ENCODE measurements at places on chromosomes 16 and 17.

- H3K4me3 ChIP-seq, result peak overlapping the region; percentile 40
- no peaks in the 10 kb centered on the region for H3K27me3 ChIP-seq
- H3K27ac ChIP-seq, result peak overlapping the region; percentile 73
- peaks cover 29% of the 10 kb centered on the region for H3K4me1 ChIP-seq
- DNase-seq, result peak; percentile 85
Observed at GRCh38 chr16:81505011-81505661, 60.5 kb downstream of the CMIP start.

DNA sequence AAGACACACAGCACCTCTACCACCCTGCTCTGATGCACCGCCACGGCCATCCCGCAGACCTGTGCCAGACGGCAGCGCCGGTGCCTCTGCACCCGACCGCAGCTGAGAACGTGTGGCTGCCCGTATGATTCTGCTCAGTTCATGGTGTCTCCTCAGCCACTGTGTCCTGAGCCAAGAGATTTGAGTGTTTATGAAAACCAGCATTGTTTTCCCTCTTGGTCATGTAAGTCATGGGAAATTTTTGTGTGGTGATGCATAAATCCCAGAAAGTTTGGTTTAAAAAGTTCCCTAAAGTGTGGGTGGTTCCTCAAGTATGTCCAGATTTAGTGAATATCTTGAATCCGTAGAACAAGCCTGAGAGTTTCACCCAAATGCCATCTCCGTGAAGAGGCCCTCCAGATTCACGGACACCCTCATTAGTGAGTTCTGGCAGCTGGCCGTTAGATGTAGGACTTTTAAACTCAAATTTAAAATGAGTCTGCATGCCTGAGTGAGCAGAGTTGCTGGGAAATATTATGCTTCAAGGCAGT is 57.6 kb downstream of the CDRT4 start:
- H3K27ac ChIP-seq, result peak overlapping the region; percentile 80
- H3K36me3 ChIP-seq, result no peaks in the 10 kb centered on the region
- H3K27me3 ChIP-seq, result no peaks in the 10 kb centered on the region
- DNase-seq, result peak; percentile 67
- H3K4me3 ChIP-seq, result peak overlapping the region; percentile 54

DNA sequence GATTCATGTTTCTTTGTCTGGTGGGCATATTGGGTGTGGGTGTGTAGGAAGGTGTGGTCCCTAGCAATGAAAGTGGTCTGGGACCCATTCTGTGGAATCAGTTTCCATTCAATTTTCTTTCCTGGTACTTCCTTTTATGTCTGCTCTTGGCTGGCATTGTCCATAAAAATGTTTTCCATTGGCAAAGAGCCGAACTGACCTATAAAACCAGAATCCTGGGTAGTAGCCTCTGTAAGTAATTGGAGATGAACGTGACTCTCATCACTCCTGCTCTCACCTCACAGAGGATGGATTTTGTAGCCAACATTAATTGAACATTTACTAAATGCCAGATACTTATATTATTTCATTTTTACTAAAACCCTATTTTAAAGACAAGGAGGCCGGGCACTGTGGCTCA is 66.5 kb upstream of the IRX3 start:
- DNase-seq, result no peak
- H3K27ac ChIP-seq, result no peak overlapping the region
- H3K4me3 ChIP-seq, result no peak overlapping the region
- H3K4me1 ChIP-seq, result no peaks in the 10 kb centered on the region
- no peaks in the 10 kb centered on the region for H3K36me3 ChIP-seq
- H3K27me3 ChIP-seq, result no peaks in the 10 kb centered on the region

DNA sequence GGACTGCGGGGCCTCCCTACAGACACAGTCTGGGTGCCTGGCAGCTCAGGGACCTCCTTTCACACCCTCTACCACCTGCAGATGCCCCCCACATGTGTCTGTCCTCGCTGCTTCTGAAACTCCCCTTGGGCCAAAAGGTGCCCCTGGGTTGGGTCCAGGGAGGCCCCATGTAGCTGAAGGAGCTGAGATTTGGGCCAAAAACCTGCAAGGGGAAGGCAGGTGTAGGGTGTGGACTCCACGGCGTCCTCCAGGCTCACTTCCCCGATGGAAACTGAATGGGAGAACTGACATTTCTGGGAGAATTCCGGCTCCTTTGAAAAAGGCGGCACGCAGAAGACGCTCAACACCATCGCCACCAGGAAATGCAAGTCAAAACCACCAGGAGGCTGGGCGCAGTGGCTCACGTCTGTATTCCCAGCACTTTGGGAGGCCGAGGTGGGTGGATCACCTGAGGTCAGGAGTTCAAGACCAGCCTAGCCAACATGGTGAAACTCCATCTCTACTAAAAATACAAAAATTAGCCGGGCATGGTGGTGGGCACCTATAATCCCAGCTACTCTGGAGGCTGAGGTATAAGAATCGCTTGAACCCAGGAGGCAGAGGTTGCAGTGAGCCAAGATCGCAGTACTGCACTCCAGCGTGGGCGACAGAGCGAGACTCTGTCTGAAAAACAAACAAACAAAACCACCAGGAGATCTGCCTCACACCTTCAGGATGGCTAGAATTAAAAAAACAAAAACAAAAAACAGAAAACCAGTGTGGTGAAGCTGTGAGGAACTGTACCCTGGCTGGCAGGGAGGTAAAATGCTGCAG is 13.2 kb upstream of the BAIAP2 start:
- no peak overlapping the region for H3K4me3 ChIP-seq
- peaks cover 6% of the 10 kb centered on the region for H3K4me1 ChIP-seq
- no peaks in the 10 kb centered on the region for H3K36me3 ChIP-seq

GRCh38 chr16:67086822-67087221 is 22.9 kb upstream of the PHAF1 start:
- no peaks in the 10 kb centered on the region for H3K27me3 ChIP-seq
- no peak for DNase-seq
- H3K36me3 ChIP-seq, result peaks cover 13% of the 10 kb centered on the region
- no peaks in the 10 kb centered on the region for H3K4me1 ChIP-seq
- H3K4me3 ChIP-seq, result no peak overlapping the region

- H3K36me3 ChIP-seq, result no peaks in the 10 kb centered on the region
- no peak overlapping the region for H3K4me3 ChIP-seq
- H3K27ac ChIP-seq, result no peak overlapping the region
- peaks cover 6% of the 10 kb centered on the region for H3K27me3 ChIP-seq
- no peaks in the 10 kb centered on the region for H3K4me1 ChIP-seq
Observed at GRCh38 chr16:20310421-20311395, 16.6 kb downstream of the GP2 start.

GRCh38 chr17:877630-878029 is 95.5 kb downstream of the MRM3 start:
- H3K4me3 ChIP-seq, result no peak overlapping the region
- peaks cover under 1% of the 10 kb centered on the region for H3K36me3 ChIP-seq
- H3K27ac ChIP-seq, result peak overlapping the region; percentile 9

DNA sequence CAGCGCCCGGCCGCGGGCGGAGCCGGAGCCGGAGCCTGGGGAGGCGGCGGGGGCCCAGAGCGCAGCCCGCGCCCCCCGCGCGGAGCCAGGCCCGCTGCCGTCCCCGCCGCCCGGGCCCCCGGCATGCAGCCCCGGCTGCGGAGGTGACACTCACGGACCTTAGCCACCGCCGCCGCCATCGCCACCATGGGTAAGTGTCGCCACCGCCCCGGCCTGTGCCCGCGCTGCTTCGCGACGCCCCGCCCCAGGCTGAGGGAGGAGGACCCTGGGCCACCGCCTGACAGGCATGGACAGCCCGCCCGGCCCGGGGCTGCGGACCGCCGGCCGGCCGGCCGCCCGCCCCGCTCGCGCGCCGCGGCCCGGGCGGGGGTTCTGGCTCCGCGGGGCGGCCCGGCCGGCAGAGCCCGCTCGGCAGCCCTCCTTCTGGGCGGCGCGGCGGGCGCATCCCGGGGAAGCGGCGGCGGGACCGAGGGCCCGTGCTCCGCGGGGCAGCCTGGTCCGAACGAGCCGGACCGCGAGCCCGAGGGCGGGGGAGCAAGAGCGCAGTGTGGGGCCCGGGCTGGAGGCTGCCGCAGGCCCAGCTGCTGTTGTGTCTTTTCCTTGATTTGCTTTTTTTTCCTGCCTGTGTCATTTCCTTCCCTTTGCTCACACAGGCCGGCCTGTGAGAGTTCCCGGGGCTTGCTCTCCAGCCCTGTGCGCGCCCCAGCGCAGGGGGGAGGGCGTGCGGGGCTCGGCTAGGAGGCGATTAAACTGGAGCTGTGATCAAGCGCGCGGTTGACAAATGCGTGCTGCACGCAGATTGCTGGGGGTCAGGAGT is 565 bp downstream of the MAP3K3 start:
- no peak overlapping the region for H3K27ac ChIP-seq
- no peaks in the 10 kb centered on the region for H3K36me3 ChIP-seq
- H3K4me3 ChIP-seq, result peak overlapping the region; percentile 93
- H3K4me1 ChIP-seq, result peaks cover 20% of the 10 kb centered on the region

DNA sequence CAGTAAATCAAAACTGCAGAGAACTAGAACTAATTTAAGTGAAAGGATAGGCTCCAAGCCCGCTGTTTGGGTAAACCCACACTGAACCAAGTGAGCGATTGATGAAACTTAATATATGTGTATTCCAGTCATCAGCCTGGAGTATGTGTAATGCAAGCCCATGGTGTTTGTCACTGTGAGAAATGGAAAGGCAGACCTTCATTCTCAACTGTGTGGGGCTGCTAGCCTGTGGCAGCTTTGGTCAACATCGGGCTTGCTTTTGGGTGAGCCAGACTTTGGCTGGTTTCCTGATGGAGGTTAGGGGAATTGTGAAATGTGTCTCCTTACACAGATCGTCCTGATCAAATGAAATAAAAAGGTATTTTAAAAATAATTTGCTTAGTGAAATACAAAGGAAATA is 279.9 kb downstream of the IRX3 start:
- no peak for DNase-seq
- no peak overlapping the region for H3K4me3 ChIP-seq
- no peak overlapping the region for H3K27ac ChIP-seq
- H3K36me3 ChIP-seq, result no peaks in the 10 kb centered on the region
- H3K4me1 ChIP-seq, result no peaks in the 10 kb centered on the region

- H3K27me3 ChIP-seq, result no peaks in the 10 kb centered on the region
- H3K36me3 ChIP-seq, result no peaks in the 10 kb centered on the region
- no peak overlapping the region for H3K4me3 ChIP-seq
- no peak for DNase-seq
- peaks cover 36% of the 10 kb centered on the region for H3K4me1 ChIP-seq
- peak overlapping the region; percentile 33 for H3K27ac ChIP-seq
Observed at GRCh38 chr17:48483004-48483403, 47.8 kb downstream of the HOXB1 start.

- no peaks in the 10 kb centered on the region for H3K36me3 ChIP-seq
- no peaks in the 10 kb centered on the region for H3K4me1 ChIP-seq
- H3K27me3 ChIP-seq, result no peaks in the 10 kb centered on the region
- H3K27ac ChIP-seq, result no peak overlapping the region
Observed at GRCh38 chr17:66171172-66171571, 20.8 kb downstream of the CEP112 start.

DNA sequence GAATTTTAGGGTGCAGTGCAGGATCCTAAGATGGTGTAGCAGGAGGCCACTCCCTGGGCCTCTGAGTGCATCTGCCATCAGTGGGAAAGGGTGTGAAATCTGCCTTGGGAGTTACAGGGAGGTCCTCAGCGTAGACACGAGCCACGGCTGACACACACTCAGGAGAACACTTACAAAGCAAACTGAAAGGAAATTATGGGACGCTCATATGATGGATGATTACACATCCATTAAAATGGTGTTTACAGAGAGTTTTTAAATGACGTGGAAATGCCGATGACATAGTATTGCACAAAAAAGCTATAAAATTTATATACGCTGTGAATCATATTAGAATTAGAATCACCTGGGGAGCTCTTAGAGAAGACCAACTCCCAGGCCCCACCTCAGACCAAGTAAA is 175.2 kb downstream of the CCDC182 start:
- H3K4me3 ChIP-seq, result no peak overlapping the region
- peaks cover 14% of the 10 kb centered on the region for H3K4me1 ChIP-seq
- no peak overlapping the region for H3K27ac ChIP-seq
- H3K36me3 ChIP-seq, result peaks cover 12% of the 10 kb centered on the region
- no peaks in the 10 kb centered on the region for H3K27me3 ChIP-seq
- no peak for DNase-seq

DNA sequence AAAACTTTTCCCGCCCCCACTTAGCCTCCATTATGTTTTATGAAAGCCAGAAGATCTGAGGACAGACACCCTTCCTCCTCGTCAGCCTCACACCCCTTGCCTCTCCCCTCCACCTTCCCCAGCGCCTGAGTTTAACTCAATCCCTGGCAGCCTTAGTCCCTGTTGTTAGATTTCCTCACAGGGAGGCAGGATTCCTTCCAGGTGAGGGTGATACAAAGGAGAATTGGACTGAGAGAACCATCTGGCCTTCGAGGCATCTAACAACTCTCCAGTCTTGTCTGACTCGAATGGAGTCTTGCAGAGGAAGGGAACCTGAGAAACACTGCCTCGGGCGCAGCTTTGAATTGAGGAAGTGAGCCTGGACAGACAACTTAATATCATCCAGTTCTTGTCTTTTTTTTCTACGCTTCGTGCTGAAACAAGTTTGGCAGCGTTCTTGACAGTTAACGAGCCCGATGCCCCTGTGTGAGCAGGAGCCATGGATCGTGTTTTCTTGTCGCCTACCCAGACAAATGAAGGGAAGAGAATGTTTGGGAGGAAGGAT is 1.3 kb upstream of the ZNF768 start:
- peak overlapping the region; percentile 88 for H3K27ac ChIP-seq
- no peaks in the 10 kb centered on the region for H3K27me3 ChIP-seq
- no peak for DNase-seq
- H3K36me3 ChIP-seq, result peaks cover 23% of the 10 kb centered on the region
